ENCODE measurements at places on chromosomes 1 and 21.

DNA sequence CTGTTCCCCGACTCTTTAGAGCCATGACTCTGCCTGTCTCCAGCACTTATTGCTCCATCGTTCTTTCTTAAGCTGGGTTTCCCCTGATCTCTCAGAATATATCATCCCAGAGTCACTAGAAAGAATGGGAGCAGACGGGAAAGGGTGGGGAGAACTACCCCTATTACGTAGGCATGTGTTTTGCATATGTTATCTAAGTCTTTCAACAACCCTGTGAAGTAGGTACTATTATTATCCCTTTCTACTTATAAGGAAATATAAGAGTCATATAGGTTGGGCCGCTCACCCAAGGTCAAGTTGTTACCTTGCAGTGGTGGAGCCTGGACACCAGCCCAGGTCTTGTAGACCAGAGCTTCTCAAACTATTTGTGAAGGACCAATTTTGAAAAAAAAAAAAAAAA lies 38.7 kb downstream of the ELF3 start:
- no peak for DNase-seq

DNA sequence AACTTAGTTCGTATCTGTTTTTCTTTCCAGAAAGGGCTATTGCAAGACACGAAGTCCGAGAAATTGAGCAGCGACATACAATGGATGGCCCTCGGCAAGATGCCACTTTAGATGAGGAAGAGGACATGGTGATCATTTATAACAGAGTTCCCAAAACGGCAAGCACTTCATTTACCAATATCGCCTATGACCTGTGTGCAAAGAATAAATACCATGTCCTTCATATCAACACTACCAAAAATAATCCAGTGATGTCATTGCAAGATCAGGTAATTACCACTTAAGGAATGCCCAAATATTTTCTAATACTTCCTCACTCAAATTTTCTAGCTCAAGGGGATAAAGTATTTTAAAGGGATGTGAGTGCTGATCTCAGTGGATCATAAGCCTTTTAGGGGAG lies 158.5 kb downstream of the HS2ST1 start:
- no peak for DNase-seq

DNA sequence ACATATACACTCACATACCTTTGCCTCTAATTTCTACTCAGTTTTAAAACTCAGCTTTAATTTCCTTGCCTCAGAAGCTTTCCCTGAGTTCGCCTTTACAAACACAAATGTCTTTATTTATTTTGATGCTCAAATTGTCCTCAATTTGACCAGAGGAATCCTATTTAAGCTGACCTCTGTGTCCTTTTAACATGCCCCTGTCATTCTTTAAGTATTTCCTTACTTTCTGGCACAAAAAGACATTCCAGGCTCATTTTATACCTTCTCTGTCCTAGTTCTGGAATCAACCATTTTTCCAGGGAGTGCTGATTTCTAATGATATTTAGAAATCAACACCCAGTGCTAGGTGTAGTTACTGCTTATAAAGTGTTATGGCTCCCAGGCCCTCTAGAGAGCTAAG lies 82.5 kb downstream of the OSBPL9 start:
- DNase-seq, result no peak

DNA sequence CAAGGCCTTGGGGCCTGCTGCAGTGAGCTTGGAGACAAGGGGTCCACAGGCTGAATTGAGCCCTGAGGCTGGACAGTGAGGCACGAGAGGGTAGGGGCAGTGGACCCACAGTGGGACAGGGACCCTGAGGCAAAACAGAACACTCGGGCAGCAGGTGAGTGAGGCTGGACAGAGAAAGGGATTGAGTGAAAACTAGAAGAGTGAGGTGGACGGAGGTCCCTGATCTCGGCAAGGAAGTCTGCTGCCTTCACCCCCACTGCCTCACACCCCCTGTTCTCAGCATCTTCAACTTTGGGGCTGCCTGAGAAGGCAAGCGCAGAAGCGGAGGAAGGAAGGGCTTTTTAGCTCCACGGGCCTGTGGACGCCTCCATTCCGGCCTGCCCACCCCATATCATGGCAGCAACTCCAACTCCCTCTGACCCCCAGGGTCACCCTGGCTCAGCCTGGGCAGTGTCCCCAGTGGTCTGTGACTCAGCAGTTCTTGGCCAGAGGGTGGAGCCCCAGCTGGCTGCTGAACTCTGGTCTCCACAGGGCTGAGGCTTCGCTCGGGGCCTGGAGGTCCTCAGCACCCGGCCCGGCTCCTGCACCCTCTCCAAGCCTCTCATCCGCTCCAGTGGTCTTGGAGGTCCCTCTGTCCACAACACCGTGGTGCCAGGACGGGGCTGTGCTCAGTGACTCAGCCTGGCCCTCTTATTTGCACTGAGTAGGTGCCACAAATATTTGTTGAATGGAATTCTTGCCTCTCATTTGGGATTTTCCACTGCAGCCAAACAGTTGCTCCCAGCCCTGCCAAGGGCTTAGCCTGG lies 60.0 kb upstream of the EPS8L3 start:
- DNase-seq, result no peak

GRCh38 chr1:207872621-207873020 lies 38.3 kb downstream of the CD34 start:
- no peak for DNase-seq

DNA sequence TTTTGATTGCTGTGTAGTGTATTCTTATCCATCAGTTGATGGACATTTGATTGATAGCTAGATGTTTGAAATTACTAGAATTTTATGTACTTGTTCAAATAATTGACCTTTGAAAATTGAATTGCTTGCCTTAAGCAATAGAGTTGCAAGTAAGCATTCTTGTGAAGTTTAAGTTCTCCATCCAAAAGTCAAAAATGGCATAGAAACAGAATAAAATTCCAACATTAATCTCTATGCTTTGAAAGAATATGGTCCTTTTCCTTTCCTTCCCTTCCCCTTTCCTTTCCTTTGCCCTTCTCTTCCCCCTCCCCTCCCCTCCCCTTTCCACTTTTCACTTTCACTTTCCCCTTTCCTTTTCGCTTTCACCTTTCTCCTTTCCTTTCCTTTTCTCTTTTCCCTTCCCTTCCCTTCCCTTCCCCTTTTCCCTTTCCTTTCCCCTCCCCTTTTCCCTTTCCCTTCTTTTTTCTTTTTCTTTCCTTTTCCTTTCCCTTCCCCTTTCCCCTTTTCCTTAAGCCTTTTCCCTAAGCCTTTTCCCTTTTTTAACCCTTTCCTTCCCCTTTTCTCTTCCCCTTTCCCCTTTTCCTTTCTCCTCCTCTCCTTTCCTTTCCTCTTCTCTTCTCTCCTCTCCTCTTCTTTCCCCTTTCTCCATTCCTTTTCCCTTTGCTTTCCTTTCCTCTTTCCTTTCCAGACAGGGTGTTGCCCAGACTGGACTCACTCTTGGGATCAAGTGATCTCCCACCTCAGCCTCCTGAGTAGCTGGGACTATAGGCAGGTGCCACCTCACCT lies 67.4 kb downstream of the SASS6 start:
- no peak for DNase-seq

DNA sequence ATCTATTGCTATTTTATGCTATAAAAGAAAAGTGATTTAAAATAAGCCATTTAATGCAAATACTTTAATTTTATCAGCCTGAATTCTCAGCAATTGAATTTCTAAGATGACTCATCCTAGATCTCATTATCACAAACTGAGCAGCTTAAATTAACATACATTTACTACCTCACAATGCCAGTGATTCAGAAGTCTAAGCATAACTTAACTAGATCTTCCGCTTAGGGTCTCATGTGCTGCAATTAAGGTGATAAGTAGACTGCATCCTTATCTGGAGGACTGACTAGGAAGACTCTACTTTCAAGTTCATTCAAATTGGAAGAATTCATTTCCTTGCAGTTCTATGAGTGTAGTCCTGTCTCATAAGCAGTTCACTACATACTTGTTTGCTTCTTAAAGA lies 286.6 kb downstream of the COL11A1 start:
- no peak for DNase-seq

DNA sequence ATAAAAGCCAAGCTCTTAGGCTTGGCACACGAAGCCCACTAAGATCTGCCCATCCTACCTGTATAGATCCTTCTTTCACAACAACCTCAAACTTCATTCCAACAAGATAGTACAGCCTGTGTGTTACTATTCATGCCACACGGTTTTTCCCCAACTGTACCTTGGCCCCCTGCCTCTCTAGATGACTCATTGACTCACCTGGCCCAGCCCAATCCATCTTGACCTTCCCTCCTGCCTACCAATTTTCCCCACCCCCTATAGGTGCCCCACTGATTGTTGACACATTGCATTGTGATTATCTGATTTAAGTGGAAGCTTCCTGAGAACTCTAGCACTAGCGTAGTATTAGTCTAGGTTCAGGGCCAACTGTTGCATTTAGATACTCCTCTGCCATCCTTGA lies 2.0 kb upstream of the CD101 start:
- no peak for DNase-seq

- DNase-seq, result no peak
Observed at GRCh38 chr21:37249112-37249904, 17.8 kb downstream of the VPS26C start.

DNA sequence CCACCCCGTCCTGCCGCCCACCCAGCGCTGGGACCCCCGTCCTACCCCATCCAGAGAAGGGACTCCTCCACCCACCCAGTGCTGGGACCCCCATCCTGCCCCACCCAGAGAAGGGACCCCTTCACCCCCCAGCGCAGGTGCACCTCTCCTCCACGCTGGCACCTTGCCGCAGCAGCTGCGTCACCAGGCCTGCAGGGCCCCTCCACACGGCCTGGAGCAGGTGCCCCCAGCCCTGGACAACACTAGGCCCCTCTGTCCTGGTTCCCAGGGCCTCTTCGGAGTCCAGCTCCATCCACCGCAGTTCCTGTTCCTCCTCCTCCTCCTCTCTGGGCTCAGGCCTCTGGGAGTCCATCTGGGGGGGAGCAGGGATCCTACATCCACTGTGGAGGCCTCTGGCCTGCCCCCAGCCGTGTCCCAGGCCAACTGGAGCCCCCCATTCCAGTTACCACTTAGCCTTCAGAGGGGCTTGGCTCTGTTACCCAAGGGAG lies 378 bp downstream of the ANKRD65 start:
- no peak for DNase-seq

- DNase-seq, result no peak
Observed at GRCh38 chr1:97553971-97554370, 366.9 kb downstream of the DPYD start.
